ENCODE measurements at places on chromosomes 13 and 19.
A peak's percentile ranks its signal among the peaks of the same experiment; 100 is the strongest.

DNA sequence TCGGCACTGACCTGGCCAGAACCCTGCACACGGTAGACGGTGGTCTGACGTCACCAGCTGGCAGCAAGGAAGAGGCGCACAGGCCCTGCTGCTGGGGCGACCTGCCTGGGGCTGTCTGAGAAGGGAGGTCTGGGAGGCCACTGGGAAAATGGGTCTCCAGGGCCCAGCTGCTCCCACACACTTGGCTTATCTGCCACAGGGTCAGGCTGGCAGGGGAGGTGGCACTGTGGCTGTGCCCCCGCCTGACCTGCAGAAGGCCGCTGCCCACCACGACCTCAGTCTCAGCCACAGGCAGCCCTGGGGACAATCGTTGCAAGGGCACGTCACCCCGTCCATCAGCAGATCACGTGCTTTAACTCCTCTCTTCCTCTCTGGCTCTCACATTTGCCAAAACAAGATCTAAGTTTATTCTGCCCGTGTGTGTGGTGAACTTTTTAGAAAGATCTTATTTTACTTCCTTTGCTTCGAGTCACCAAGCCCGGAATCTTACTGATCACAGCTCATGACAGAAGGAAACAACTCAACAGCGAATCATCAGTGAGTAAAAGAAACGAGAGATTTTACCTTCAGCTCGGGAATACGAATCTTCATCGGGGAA, 45.2 kb upstream of the RANBP3 start:
- no peaks in the 10 kb centered on the region for H3K36me3 ChIP-seq
- no peaks in the 10 kb centered on the region for H3K27me3 ChIP-seq
- no peak for DNase-seq

GRCh38 chr13:91017669-91018053, 329.8 kb upstream of the MIR17HG start:
- H3K4me3 ChIP-seq, result no peak overlapping the region
- no peak for DNase-seq
- H3K36me3 ChIP-seq, result no peaks in the 10 kb centered on the region
- peaks cover 2% of the 10 kb centered on the region for H3K27me3 ChIP-seq
- peaks cover 6% of the 10 kb centered on the region for H3K4me1 ChIP-seq
- no peak overlapping the region for H3K27ac ChIP-seq

- peak within 1 kb of the TSS; percentile 91 for H3K4me3 ChIP-seq
- H3K27me3 ChIP-seq, result no peaks in the 10 kb centered on the region
- peak within 1 kb of the TSS; percentile 97 for H3K27ac ChIP-seq
- peaks cover 19% of the 10 kb centered on the region for H3K4me1 ChIP-seq
Observed at GRCh38 chr19:52028027-52028779, at the start of gene ZNF614. ZNF614 (minus strand) TSS chr19:52028379; CDS start chr19:52025745, 2,634 bp downstream.

DNA sequence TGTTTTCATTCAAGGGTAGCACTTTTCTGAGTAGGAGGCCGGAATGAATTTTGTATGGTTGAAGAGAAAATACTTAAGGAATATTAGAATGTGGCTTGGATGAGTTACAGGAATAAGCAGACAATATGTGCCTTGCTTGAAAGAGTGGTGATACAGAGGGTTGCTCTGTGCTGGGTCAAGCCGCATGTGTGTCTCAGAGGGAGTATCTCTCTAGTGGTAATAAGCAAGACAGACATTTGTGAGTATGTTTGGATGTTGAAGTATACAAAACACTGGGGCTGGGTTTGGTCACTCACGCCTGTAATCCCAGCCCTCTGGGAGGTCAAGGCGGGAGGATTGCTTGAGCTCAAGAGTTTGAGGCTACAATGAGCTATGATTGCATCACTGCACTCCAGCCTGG, 103.9 kb downstream of the LMO7 start:
- no peak overlapping the region for H3K4me3 ChIP-seq
- DNase-seq, result no peak
- peak overlapping the region; percentile 55 for H3K27ac ChIP-seq
- H3K4me1 ChIP-seq, result peaks cover 38% of the 10 kb centered on the region

DNA sequence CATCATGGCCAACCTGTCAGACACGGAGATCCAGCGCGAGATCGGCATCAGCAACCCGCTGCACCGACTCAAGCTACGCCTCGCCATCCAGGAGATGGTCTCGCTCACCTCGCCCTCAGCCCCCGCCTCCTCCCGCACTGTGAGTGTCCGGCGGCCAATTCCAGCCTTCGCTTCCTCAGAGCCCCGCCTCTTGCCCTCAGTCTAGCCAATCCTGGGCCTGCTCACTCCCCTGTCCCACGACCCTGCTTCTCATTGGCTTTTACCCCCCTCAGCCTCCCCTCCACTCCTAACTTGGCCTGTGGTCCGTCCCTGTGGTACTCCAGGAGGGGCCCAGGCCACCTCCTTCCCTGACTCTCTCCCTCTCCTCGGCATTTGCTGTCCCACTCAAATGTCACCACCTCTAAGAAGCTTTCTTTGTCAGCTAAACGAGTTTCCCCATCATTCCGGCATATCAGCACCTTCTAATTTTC, 12.3 kb downstream of the HRC start:
- peaks cover 18% of the 10 kb centered on the region for H3K4me1 ChIP-seq
- H3K27me3 ChIP-seq, result no peaks in the 10 kb centered on the region
- peak overlapping the region; percentile 79 for H3K27ac ChIP-seq
- DNase-seq, result peak; percentile 96
- peak overlapping the region; percentile 93 for H3K4me3 ChIP-seq
- no peaks in the 10 kb centered on the region for H3K36me3 ChIP-seq

DNA sequence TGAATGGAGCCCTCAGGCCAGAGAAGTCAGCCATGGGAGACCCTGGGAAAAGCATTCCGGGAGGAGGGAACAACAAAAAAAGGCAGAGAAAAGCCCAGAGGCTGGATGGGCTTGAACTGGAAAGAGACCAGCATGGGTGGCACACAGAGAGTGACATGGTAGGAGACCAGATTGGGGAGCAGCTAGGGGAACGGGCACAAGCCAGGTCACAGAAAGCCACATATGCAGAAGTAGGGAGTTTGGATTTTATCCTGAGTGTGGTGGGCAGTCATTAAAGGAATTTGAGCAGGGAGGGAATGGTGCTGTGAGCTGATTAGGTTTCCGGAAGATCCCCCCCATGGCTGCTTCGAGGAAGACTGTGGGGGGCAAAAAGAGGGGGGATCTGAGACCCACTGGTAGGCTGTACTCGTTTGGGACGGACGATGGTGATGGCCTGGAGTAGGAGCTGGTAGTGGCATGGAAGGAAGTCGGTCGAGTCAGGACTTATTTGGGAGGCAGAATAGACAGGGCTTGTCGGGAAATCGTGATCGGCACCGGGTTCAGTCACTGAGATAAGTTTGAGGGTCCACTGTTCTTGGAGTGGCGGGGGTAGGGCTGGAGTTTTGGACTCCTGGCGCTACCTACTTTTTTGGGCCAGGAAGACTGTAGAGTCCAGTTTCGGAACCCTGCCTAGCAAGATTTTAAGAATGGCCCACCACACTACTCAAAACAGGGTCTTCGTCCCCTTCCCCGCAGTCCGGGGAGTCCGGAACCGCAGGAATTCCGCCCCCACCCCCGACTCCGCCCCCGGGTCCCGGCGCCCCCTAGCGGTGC, 949 bp downstream of the SERTAD1 start:
- peaks cover 3% of the 10 kb centered on the region for H3K36me3 ChIP-seq
- H3K27me3 ChIP-seq, result no peaks in the 10 kb centered on the region
- DNase-seq, result no peak
- H3K27ac ChIP-seq, result peak overlapping the region; percentile 96

DNA sequence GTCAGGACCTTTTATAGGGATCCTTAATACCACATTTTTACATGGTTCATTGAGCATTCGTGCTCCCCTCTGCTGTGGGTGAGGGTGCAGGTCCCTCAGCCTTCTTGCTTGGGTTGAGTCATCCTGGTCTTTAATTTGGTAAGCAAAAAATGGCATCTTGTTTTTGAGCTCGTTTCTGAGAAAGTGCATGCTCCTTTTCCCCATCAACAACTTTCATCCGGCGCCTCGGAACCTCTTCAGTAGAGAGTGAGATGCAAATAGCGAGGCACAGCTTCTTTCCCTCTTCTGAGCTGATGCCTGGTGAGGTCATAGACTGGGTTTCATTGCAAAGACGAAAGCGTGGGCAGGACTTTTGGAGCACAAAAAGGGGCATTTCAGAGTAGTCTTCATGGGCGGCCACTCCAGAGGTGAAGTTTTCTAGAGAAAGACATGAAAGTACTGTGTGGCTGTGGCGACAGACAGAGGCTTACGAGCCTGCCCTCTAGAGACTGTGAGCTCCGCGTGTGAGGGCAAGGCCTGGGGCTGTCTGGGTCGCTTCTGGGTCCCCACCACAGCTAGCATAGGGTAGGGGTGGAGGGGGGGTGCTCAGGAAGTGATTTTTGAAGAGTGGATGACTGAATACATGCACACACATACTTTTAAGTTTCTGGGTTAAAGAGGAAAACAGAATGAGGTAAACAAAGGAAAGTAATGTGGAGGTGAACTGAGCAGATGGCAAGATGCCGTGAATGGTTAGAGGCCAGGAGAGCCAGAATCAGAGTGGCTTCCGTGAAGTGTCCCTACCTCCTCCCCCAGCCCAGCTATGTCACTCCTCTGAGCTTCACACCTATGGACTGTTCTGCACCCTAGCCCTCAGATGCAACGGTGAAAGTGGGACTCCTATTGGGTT, 44.3 kb downstream of the BBC3 start:
- DNase-seq, result no peak
- peaks cover 29% of the 10 kb centered on the region for H3K4me1 ChIP-seq
- no peaks in the 10 kb centered on the region for H3K27me3 ChIP-seq

DNA sequence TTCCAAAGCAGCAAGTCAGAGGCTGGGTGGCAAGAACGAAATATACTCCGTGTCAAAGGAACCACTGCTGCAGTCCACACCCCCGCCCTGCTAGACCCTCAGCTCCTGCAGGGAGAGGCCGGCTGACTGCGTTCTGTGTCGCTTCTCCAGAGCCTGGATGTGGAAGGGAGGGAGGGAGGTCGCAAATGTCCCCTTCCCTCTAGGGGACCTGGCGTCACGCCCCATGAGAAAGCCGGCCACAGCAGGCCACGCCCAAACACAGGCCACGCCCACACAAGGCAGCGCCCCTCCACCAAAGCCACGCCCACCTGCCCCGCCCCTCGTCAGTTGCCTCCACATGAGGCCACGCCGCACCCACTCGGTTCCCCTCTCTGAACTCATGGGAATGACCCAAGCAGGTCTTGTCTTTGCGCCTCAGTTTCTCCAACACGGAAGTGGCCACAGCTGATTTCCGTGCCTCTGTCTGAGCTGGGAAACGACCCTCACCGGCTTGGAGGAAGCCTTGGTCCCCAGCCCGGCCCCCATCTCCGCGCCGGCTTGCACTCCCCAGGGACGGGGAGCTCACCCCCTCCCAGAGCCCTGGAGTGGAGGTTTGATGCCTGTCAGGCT, 38.4 kb upstream of the TCF3 start:
- no peak overlapping the region for H3K4me3 ChIP-seq
- peaks cover 4% of the 10 kb centered on the region for H3K4me1 ChIP-seq
- no peaks in the 10 kb centered on the region for H3K36me3 ChIP-seq
- peaks cover 31% of the 10 kb centered on the region for H3K27me3 ChIP-seq
- no peak for DNase-seq

DNA sequence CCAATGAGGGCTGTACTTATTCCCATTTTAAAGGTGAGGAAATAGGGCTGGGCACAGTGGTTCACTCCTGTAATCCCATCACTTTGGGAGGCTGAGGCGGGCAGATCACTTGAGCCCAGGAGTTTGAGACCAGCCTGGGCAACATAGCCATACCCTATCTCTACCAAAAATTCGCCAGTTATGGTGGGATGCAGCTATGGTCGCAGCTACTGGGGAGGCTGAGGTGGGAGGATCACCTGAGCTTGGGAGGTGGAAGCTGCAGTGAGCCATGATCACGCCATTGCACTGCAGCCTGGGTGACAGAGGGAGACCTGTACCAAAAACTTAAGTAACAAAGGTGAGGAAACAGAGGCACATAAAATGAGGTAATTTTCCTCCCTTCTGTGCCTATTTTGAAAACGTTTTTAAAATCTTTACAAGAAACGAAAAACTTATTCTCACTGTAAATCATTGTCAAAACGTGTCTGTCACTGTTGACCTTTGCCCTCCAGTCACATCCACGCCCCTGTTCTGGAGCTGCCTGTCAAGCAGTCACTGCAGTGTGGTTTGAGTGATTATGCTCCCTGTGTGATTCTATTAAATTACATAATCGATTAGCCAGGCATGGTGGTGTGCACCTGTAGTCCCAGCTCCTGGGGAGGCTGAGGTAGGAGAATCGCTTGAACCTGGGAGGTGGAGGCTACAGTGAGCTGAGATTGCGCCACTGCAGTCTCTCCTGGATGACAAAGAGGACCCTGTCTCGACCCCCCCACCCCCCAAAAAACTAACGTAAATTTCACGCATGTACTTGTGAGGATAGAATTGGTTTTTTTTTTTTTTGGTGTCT, 12.5 kb downstream of the NOP53 start:
- no peaks in the 10 kb centered on the region for H3K27me3 ChIP-seq
- no peak overlapping the region for H3K4me3 ChIP-seq
- no peak overlapping the region for H3K27ac ChIP-seq
- H3K4me1 ChIP-seq, result no peaks in the 10 kb centered on the region

DNA sequence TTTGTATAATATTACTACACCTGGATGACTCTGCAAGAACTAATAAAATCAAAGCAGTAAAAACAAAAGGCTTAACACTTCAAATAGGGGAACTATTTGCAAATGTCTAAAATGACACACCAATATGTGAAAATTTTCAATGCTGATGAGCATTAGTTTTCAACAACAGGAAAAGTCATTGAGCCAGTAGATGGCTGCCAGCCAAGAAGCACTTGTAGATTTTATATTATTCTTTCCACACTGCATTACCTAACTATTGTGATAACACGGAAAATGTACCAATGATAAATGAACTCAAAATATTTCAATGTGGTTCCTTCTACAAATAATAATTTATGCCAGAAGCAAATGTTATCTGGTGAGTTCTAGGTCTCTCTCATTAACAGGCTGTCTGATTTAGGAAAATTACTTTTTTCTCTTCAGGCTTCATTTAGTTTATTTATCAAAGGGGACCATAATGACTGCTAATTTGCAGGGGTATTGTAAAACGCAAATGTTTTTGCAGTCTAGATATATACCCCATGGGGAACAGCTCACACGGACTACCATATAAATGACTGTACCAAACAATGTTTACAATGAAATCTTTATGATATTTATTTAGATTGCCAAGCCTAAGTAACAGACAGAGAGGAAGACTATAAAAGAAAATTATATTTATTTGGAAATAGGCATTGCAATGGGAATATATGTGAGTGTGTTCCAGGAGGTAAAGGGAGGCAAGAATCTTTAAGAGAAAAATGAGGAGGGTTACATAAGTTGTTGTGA, 407.8 kb downstream of the LIG4 start:
- DNase-seq, result no peak
- H3K27me3 ChIP-seq, result no peaks in the 10 kb centered on the region
- H3K27ac ChIP-seq, result no peak overlapping the region
- no peak overlapping the region for H3K4me3 ChIP-seq

- H3K4me3 ChIP-seq, result no peak overlapping the region
- peaks cover 42% of the 10 kb centered on the region for H3K27me3 ChIP-seq
- H3K4me1 ChIP-seq, result peaks cover 8% of the 10 kb centered on the region
- no peak overlapping the region for H3K27ac ChIP-seq
Observed at GRCh38 chr13:51816604-51817249, 12.8 kb upstream of the DHRS12 start.
